ENCODE measurements at places on chromosomes 5 and 9. TPM values are rescaled to one million over a fixed set of nuclear protein-coding genes. Genes with fewer than 3 reads are reported as not detected.

The SMIM32 gene
- total RNA-seq, result not detected

The OR1J2 gene
- not detected for total RNA-seq

The LOX gene
- total RNA-seq, result not detected

The IRGM gene
- total RNA-seq, result 1.5 TPM

The GADD45G gene
- total RNA-seq, result 68.6 TPM

The TPD52L3 gene
- total RNA-seq, result not detected

The TAF1L gene
- total RNA-seq, result not detected

The GRPEL2 gene
- total RNA-seq, result 23.6 TPM

GRCh38 chr5:35133186-35133585 lies 85.4 kb upstream of the AGXT2 start:
- no peak for DNase-seq

DNA sequence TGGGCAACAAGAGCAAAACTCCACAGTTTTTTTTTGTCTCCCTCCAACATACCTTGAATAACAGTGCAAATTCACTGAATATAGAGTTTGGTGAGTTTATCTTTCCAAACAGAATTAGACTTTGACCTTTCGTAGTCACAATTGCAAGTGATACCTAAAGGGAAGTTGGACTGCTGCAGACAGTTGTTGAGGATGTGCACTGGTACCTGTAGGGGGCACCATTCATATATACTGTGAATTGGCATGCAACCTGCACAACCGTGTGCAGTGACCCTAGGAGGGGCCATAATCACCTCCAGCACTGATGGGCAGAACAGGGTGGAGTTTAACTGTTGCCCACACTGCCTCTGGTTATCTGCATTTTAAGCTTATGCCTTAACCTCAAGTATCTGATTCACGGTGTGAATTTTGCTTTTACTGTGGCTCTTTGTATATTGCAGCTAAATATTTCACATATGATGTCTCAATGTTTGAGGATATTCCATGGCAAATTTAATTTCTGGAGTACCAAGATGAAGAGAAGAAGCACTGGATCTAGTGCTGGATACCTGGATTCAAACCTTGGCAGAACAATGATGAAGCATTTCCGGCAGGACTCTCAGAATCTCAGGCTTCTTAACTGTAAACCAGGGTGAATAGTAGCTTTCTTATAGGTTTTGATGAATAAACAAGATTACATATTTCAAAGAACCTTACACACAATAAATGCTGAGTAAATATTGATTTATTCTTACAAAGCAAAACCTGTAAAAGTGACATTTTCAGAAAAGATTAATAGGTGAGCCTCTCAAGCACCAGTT lies 144.3 kb downstream of the ACTBL2 start:
- DNase-seq, result no peak

DNA sequence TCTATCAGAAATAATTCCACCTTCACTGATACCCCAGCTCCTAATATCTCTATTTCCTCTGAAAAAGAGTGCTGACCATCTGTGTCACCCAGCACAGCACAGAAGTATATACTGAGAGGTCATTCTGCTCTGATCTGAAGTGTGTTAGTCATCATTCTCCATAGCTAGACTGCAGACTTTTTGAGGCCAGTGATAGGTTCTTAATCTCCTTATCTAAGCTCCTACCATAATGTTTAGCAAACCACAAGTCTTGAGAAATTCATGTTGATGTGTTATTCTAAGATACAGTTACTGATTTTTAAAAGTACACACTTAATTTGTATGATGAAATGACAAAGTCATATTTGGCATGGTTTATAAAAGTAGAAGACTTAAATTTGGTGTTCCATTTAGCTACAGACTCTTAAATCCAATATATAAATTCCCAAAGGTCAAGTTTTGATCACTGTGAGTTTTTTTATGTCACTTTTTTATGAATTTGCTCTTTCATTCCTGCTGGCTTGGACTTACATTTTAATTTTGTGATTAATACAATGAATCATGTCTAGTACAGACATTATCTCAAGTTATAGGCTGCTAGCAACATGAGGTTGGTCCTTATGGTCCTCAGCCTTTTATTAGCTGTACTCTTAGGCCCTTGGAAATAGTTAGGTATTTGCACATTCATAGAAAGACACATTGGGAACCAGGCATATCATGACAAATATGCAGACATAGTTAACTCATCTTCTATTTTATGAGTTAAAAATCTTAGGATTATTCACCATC lies 380.8 kb downstream of the EBF1 start:
- DNase-seq, result no peak

- DNase-seq, result no peak
These were observed 20.8 kb downstream of the SARDH start for GRCh38 chr9:133717113-133718031.

- no peak for DNase-seq
These were observed 9.4 kb upstream of the TENT4A start for GRCh38 chr5:6703806-6704205.

DNA sequence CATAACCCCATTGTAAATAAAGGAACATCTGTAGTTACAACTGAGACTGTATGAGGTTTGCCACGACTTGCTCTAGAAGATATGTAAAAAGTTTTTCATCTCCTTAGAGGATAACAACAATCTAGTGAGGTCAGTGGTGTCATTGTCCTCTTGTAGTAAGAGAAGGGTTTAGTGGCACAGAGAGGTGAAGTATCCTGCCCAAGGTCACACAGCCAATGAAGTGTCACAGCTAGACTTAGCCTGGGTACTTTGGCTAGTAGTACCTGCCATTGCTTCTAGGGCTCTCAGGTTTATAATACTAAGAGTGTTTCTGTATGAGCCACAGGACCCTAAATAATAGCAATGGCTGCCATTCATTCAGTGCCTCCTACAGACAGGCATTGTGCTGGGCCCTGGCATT lies 13.8 kb downstream of the CCDC180 start:
- no peak for DNase-seq

DNA sequence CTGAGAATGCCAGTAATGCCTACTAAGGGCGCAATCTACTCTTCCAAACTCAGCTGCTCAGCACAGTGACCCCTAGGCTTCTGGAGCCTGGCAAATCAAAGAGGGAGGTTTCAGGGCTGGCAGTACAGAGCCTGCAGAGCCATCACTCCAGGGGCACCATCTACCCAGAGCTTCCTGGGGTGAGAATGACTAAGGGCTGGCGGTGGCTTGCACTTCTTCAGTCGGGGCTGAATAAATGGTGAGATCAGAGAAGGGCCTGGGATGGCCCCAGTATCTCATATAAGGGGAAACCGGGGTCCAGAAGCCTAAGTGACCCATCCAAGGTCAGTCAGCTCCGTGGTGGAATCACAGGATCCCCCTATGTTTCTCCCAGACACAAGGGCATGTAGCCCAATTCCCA lies 5.3 kb downstream of the SH3PXD2B start:
- DNase-seq, result no peak

DNA sequence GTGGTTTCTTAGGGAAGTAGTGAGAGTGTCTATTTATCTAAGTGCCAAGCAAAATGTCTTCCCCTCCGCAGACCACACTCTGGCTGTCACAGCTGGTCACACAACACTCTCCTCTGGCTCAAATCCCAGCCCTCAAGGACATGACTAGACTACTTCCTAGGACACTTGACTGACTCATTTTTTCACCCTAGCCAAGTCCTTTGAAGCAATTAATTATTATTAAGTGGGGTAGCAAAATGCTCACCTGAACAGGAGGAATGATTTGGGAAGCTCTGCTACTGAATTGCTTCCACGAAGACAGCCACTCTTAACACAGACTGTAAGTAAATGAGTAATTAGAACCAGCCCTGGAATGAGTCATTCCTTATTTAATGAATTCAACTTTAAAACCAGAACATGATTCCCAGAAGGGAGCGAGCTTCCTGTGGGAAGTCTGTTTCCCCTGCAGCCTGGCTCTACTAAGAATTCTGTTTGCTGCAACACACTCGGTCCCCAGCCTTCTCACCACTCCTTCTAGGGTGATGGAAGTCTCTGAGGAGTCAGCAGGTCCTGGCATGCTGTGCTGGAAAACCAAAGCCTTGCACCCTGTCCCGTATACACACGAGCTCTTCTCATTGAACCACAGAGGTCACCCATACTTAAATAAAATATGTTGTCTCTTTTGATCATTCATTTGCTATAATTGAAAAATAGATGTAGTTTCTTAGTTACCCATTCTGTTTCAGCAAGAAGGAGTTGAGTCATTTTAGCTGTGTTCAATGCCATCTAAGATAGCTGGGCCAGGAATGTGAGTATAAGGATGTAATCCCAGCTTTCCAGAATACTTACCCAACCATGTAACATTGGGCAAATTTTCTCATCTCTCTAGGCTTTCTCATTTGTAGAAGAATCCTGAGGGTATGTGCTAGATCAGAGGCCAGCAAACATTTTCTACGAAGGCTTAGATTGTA lies 218.6 kb upstream of the RASEF start:
- DNase-seq, result no peak

DNA sequence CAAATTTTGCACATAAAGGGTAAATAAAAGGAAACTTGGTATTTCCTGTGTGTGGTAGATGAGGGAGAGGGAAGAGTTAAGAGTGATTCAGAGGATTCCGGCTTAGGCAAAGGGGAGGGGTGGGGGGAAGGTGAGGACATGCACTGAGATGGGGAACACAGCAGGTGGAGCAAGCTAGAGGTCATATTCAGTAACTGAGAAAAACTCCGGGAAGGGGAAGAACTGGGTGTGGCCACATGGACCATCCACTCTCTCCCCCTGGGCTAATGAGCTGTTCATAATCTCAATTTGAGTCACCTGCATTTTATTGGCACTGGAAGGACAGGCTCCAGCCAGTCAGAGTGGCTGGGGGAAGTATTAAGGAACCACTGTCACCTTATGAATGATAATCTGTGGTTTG lies 45.1 kb upstream of the UGCG start:
- no peak for DNase-seq

DNA sequence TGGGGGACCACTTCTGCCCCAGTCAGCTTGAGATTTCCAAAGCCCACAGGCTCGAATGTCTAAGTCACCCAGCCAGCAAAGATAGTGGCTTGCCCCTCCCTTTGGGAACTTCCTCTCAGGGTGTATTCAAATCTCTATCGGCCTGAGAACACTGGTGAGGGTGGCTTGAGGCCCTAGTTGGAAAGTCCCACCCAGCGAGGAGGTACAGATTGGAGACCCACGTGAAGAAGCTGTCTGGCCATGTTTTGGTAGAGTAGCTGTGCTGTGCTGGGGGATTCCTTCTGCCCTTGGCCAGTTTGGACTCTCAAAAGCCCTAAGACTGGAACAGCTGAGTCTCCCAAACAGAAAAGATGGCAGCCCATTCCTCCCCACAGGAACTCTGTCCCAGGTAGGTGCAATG lies 172.7 kb upstream of the RIOK2 start:
- DNase-seq, result no peak

- DNase-seq, result no peak
These were observed 13.4 kb upstream of the FAM163B start for GRCh38 chr9:133622555-133622954.

DNA sequence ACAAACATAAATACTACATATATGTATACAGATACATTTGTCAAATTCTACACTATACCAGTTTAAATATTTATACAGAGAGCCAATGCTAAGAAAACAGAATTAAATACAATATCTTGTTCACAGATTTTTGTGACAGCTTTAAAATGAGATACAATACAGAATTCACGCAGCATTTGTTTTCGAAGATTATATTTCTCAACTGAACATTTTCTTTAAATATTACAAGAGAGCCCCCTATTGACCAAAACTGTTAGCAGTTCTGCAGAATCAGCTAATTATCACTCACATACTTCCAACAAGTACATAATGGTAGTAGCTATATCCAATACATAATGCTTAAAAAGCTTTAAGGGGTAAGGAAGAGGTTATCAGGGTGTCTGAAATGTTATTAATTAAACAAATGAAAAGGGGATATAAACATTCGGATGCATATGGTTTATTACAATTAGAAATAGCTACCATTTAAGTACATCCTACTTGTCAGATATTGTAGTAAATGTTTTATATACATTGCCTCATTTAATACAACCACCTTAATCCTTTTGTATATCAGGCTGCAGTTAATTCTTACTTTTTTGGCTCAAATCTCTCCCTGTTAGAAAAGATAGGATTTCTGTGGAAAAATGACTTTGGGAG lies 31.7 kb downstream of the ZDHHC21 start:
- DNase-seq, result no peak

DNA sequence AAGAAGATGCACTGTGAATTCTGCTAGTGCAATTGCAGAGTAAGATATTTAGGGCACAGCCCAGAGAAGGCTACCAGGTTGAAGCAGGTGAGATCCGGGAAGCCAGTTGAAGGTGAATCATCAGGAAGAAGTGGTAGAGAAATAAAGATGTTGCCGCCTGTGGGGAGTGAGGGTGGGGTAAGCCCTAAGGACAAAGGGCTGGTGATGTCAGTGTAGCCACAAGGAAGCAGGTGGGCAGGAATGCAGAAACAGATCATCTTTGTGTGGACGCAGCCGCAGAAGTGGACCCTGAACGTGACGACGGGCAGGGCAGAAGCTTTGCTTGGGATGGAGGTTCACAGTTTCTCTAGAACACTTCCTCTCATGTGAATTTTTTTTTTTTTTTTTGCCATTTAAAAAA lies 164.2 kb downstream of the ACTL7B start:
- no peak for DNase-seq

DNA sequence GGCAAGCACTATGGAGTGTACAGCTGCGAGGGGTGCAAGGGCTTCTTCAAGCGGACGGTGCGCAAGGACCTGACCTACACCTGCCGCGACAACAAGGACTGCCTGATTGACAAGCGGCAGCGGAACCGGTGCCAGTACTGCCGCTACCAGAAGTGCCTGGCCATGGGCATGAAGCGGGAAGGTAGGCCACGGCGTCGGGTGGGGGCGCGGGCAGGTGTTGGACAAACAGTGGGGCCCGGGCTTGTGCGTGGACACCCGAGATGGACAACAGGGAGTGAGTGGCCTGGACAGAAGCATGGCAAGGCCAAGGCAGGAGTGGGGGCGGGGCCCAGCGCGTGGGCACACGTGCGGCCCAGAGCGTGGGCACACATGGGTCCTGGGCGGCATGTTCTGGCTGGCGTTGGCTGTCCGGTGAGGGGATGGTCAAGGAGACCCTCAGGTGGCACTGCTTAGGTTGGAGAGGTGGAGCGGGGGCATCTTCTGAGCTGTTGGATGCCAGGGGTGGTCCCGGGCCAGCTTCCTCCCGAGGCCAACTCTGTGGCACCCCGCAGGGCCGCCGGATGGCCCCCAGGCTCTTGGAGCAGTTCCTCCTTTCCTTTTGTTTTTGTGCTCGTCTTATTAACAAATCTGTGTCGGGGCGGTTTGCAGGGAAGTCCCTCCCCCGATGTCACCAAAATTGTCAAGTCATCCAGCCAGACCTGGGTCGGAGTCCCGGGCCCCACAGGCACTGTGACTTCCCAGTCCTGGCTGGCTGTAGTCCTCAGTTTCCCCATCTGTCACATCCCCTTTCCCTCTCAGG lies 82.9 kb downstream of the RXRA start:
- DNase-seq, result no peak
